Hair follicular keratinocyte (primary cell): ENCODE measurements at places on chromosomes 12 and 14. TPM values are rescaled to one million over a fixed set of nuclear protein-coding genes. Genes with fewer than 3 reads are reported as not detected.

The TMTC2 gene
- total RNA-seq = 2.4 and 3.1 TPM in 2 replicates

The WNT5B gene
- total RNA-seq = 19.9 and 24.6 TPM in 2 replicates

The KRT85 gene
- total RNA-seq = not detected in 2 replicates

The LTB4R2 gene
- total RNA-seq = 37.0 and 42.9 TPM in 2 replicates

The RHNO1 gene
- 32.0 and 39.9 TPM in 2 replicates for total RNA-seq

The VRTN gene
- total RNA-seq = not detected in 2 replicates

The LRFN5 gene
- total RNA-seq = not detected in 2 replicates

The ISM2 gene
- 0.11 TPM in 1 of 2 replicates, not detected in the other for total RNA-seq

The DHRS2 gene
- 0.31 TPM in 1 of 2 replicates, not detected in the other for total RNA-seq
